ENCODE measurements at places on chromosomes 5 and 9.
A peak's percentile ranks its signal among the peaks of the same experiment; 100 is the strongest.

DNA sequence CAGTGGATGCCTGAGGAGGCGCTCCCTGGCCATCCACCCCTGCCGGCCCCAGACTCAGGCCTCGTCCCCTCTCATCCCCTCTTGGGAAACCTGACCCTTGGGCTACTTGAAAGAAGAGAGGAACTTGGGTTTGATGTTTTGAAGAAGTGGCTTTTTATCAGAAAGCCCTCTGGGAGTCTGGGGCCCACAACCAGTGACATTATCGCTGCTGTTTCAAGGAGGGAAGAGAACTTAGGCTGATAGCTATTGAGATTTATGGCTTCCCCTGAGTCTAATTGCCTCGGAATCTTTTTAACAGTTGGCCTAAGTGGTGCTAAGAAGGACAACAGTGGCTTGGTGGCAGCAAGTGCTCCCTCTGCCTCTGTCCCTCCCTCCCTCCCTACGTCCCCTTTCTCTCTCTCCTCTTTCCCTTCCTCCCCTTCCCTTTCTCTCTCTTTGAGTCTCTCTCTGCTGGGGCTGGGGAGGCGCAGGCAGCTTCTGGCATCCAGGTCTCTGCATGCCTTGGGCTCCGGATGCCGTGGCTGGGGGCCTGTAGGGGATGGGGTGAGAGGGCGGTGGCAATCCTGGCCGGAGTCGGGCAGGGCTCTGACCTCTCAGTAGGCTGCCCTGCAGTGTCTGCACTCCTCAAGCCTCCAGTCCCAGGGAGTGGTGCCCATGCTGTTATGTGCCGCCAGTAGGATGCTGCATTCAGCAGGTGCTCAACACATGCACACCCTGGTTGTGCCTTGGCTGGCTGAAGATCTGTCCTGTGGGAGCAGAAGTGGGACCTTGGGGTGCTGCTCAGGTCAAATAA lies 49.6 kb upstream of the RXRA start:
- DNase-seq: no peak

DNA sequence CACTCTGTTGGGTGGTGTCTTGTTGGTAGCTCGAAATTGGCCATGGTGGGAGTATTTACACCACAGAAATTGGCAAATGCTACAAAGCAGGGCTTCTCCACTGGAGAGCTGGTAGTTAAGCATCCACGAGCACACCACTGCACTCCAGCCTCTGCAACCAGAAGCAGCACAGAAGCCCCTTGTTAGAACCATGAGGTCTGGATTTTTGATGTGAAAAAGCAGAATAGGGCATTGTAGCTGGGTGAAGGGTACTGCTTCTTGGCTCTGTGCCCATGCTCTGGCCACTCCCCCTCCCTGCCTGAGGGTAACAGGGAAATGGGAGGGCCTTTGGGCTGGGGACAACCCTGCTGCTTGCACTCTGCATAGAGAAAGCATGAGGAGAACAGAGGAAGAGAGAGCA lies 81.2 kb upstream of the UBTD2 start:
- DNase-seq: no peak

- no peak for DNase-seq
Measured at GRCh38 chr9:124458441-124458840, 8.2 kb downstream of the ADGRD2 start.

DNA sequence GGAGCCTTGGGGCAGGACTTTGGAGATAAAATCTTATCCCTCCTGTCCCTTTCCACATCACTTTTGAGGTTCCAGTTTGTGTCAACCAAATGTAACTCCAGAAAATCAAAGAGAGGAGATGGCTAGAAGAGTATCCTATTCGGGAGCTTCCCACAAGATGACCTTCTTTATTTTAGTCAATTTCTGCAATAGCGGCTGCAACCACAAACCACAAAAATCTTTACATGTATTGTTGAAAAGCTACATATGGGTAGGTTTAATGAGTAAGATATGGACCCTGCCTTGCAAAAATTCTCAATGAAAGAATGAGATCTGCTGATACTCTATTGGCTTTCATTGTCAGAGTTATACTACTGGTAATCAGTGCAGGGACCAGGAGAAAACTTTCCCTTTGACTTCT lies 92.2 kb upstream of the MAMDC2 start:
- no peak for DNase-seq

GRCh38 chr9:134341306-134341705 lies 15.1 kb downstream of the RXRA start:
- no peak for DNase-seq

DNA sequence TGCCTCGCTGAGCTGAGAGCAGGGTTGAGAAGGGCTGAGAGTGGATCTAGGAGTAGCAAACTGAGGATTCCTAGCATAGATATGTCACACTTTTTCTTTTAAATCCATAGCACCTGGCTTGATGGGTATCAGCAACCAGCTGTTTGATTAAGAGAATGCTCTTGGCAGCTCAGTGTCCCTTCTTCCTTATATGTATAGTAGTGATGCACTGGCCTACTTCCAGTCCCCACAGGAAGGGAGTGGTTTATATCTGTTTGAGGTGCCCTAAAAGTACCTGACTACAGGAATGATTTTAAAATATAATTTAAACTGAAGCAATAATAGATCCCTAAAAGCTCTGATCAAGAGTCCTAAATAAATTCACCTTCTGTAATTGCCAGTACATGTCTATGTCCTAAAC lies 546.8 kb upstream of the ZNF608 start:
- no peak for DNase-seq

GRCh38 chr5:116492016-116492623 lies 82.5 kb downstream of the SEMA6A start:
- DNase-seq: no peak

DNA sequence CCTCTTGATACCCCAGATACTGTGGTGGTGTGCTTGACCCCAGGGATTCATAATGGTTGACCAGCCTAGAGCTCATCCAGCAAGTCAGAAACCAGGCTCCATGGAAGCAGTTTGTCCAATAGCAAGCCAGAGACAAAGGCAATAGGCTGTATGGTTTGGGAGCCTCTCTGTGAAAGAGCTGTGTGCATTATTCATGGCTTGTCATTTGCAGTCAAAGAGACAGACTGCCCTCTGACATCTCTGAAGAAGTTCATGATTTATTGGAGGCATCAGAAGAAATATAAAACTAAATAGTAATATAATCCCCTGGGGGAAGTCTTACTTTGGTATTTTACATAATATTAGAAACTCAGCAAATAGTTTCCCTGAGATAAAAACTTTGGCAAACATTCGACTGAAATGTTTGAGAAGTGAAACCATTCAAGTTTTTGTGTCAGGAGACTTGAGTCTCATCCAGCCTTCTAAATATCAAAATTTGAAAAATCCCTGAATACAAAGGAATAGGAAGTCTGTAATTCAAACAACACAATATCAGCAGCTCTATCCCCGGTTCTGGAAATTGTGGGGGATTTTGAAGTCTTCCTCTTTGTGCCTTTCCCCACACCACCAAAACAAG lies 250.3 kb downstream of the ZSWIM6 start:
- no peak for DNase-seq

- DNase-seq: no peak
Measured at GRCh38 chr5:77709993-77710685, 66.0 kb downstream of the TBCA start.

GRCh38 chr5:158435161-158435616 lies 576.2 kb upstream of the CLINT1 start:
- DNase-seq: no peak

GRCh38 chr9:135990468-135991429 lies 29.6 kb upstream of the UBAC1 start:
- peak; percentile 56 for DNase-seq

DNA sequence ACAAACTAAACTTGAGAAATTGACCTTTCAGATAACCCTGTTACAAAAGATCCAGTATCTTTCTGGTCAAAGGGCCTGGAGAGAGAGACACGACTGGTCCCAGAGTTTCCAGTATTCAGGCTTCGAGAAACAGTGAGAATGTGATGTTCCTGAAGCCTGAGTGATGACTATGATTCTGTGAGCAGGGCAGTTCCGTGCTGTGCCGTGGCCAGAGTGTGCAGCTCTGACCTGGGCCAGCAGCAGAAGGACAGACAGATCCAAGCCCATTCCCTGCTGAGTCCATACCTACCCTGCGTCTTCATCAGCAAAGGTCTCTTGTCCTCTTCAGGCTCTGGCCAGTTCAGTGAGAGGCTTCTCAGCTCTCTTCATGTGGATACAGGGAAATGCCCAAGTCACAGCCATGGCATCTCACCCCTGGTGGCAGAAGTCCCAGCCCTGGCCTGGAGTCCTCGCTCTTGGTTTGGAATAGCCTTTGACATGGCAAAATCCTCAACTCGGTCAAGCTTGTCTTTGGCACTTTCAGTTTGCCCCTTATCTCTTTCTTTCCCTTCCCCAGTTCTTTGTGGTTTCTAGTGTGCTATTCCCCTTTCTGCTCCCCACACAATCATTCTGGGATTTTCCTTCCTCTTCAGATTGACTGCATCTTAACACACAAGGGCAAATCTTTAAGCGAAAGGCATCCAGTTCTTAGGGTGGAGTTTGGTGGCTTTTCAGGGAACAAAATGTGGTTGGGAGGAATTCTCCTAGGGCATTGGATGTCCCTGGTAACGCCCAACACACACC lies 107.7 kb downstream of the LIFR start:
- no peak for DNase-seq

DNA sequence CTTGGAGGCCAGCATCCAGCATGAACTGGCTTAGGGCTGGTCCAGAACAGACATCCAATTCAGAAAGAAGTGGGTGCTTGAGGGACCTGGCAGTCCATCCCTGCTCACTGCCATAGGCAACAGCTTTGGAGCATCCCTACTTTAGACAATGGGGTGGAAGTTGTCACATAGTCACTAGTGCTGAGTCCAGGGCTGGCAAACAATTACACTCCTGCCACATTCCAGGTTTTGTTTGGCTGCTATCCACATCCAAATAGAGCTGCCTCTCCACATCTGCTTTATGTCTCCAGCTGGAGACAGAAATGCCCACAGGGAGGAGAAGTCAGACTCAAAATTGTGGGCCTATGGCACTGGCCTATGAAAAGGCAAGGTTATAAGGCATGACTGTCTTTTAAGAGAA lies 7.0 kb downstream of the FSTL4 start:
- DNase-seq: no peak

DNA sequence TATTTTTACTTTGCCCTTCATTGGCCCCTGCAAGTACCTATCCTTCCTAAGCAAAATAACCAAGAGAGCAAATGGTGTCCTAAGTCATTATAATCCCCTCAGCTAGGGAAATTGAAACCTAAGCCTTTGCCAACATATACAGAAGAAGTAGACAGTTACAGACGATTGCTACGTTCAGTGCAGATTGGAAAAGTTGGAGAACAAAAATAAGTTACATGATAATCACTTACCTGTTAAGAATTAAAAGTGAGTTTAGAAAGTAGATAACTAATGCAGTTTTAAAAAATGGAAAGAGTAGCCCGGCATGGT lies 244.8 kb downstream of the MPDZ start:
- DNase-seq: no peak

GRCh38 chr9:11417782-11418181 lies 805.0 kb upstream of the PTPRD start:
- no peak for DNase-seq

DNA sequence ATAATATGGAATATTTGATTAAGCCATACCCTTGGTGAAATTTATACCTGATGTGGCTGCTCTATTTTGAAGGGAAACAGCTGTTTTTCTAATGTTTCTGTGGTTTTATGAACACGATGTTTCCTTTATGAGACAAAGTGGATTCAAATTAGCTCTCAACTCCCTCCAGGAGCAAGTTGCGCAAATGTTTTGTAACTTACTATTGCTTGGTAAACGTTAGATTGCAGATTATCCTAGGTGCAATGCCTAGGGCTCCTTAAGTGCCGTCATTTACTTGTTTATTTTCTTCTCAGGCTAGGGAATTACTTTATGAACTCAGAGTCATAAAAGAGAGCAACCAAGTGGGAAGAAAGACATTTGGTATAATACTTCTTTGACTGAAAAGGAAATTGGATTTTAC lies 763.1 kb downstream of the TAF11L14 start:
- no peak for DNase-seq

- DNase-seq: no peak
Measured at GRCh38 chr5:141641634-141642267, 5.0 kb downstream of the RELL2 start.

DNA sequence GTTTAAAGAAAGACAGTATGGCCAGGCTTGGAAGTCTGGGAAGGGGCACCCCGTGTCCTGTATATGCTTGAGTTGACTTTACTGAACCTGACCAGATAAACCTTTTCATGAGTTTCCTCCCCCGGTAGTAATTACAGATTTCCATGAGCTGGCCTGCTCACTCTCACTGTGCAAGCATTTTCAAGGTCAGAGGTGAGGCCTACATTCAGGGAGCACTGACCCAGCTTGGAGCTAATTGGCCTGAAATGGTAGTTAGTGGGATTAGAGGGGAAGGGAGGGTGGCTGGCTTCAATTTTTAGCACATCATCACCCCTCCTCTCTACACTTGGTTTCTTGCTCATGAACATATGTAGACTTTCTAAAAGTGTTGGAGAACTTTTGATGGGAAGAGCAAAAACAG lies 99.2 kb downstream of the PSAT1 start:
- no peak for DNase-seq

DNA sequence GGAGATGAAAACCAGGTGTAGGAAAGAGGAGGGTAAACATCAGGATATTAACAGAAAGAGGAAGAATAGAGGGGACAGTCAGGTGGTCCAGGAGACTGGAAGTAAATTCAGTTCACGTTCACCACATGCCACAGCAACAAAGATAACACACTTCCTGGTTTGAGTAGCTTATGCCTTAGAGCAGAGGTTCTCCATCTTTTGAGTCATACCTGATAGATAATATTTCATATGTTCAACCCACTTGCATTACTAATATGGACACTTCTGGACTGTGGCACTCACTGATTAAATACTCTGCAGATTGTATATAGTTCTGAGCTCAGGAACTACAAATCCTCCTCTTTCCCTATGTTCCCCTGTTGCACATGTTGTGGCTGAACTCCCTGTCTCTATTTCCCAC lies 179.9 kb upstream of the NR3C1 start:
- DNase-seq: no peak

GRCh38 chr5:174581479-174581878 lies 142.9 kb upstream of the MSX2 start:
- DNase-seq: no peak

DNA sequence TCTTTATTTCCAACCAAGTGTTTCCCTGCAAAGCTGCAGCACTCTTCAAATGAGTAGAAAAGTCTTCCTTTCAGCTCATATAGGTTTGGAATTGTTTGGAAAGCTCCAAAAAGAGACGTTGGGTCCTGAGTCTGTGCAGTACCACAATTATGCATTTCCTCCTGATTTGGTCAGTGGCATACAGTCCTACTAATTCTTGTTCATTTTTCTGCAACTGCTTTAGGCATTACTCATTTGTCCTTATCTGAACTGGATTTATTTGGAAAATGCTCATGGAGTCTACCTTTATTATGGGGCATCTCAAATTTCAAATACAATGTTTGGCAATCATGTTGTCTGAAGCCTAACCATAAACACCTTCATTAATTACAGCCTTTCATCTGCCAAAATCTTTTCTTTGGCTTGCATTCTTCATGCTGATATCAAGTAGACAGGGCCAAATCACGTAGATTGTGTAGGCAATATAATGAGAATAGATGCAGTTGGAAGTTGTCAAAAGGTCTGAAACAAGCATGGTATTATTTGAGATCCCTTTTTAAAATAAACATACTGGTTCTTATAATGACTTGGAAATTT lies 232.8 kb downstream of the TLE1 start:
- DNase-seq: no peak

Data from CD4-positive, alpha-beta T cell treated with Interleukin-1 beta for 1 hour (primary cell).